ENCODE measurements at places on chromosomes 5 and 9. TPM values are rescaled to one million over a fixed set of nuclear protein-coding genes. Genes with fewer than 3 reads are reported as not detected.

Gene TAS2R1
- not detected for total RNA-seq

Gene PTGDS
- 15.9 TPM for total RNA-seq

Gene SPATA9
- total RNA-seq = 0.37 TPM

Gene SLC35D2
- 95.0 TPM for total RNA-seq

Gene ZNG1F
- total RNA-seq = 12.1 TPM

Gene SPOCK1
- total RNA-seq = 2.1 TPM
